Brain microvascular endothelial cell (primary cell): ENCODE measurements at places on chromosomes 2 and 18.

DNA sequence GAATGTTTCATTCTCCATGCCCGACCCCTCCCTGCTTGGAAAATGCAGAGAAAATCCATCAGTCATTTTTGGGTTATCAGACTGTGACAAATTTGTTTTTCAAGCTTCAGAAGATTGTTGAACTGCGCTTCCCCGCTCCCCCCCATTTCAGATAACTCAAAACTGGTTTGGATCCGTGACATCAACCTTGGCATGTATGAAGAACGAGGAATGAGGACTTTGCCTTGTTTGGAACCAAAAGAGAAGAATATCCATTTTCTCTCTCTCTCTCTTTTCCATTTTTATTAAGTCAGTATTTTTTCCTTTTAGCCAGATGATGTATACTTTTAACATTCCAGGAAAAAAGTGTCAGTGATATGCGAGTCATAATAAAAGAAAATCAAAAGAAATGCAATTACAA is 171.6 kb downstream of the BCL2 start:
- no peak for DNase-seq

GRCh38 chr2:20194097-20195015 is 30.6 kb downstream of the SDC1 start:
- DNase-seq: no peak

DNA sequence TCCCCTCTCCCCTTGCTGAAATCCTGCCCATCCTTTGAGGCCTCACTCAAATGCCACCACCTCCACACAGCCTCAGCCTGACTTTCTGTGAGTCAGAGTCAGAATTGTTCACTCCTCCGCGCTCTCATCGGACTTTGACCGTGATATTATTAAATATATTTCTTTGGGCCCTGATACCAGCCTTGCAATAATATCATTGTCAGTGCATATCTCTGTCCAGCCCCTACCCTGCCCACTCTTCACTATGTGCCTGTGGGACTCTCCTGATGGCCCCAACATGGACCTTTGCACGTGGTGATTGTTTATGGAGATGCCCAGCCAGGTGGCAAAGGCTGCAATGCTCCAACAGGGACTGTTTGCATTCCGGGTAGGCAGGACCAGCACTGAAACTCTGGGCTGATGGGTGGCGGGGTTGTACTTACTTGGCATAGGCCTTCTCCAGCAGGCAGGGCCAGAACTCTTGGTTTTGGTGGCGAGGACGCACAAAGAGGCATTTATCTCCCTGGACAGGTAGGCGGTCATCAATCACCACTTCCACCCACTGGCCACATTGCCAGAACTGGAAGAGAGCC is 37.3 kb downstream of the CAPN13 start:
- DNase-seq: no peak

DNA sequence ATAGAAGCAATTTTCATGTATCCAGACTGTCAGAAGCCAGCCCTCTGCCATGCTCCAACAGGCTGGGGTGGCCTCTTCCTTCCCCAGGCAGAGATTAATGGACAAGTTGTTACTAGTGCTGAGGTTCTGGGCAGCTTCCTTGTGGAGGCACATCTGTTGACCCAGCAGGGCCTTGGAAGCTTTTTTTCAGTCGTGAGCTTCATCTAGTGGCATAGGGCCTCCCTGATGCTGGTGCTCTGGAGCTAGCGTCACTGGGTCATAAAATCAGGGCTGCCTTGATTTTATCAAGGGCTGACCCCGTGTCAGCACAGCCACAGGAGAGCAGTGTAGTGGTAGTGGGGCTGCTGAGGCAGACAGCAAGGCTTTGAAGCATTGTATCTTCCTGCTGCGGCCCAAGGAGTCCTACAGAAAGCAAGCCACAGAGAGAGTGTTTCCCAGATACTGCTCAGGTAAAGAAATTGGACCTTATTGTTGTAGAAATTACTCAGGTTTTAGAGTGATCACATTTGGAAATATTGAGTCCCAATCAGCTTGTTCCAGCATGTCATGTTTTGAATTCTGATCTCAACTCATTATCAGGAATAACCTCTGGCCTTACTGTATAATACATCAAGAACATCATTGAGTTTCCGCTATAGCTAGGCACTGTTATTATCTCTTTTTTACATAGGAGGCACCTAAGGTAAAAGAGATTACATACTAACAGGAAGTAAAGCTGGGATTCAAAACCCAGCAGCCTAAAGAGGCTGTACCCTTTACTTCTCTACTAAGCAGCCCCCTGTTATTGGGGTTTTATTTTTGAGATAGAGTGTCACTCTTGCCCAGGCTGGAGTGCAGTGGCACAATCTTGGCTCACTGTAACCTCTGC is 92.3 kb upstream of the ALPP start:
- no peak for DNase-seq

GRCh38 chr2:240060977-240061591 is 7.8 kb upstream of the OR6B3 start:
- DNase-seq: peak; percentile 65

GRCh38 chr2:120489023-120489422 is 143.1 kb downstream of the INHBB start:
- DNase-seq: no peak
